ENCODE measurements at places on chromosomes 5 and 9. TPM values are rescaled to one million over a fixed set of nuclear protein-coding genes. Genes with fewer than 3 reads are reported as not detected.

DNA sequence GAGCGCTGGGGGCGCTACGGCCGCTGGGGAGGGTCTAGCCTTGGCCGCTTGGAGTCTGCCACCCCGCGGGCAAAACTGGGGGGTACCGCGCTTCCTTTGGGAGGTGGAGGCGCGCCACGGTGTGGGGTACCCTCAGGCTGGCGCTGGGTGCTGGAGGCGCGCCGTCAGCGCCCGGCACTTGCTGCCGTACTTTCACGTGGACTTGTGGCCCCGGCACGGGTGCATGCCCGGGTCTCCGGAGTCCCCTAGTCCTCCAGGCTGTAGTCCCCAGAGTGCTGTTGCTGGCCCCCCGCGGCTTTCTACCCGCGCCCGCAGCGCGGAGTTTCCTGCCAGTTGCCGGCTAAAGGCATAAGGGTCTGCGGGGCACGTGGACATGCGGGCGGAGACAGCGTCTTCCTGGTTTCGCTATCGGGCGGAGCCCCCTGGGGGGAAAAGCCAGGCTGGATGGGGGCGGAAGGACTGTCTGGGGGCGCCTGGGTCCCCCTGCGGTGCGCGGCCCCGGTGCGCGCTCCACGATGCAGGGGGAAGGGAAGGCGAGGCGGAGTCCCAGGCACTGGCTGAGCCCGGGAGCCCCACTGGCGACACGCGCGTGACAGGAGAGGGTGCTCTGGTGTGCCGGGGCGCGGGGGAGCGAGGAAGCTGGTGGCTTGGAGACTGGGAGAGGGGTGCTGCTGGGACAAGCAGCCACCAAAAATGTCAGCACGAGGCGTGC, 666 bp downstream of the PPARGC1B start:
- peak; percentile 18 for DNase-seq

GRCh38 chr9:131237931-131238401, 38.3 kb downstream of the FAM78A start:
- DNase-seq, result peak; percentile 53

The CYLC2 gene
- total RNA-seq, result not detected

The FYB1 gene
- total RNA-seq, result 0.04 TPM

The SPINK4 gene
- 4.5 TPM for total RNA-seq

DNA sequence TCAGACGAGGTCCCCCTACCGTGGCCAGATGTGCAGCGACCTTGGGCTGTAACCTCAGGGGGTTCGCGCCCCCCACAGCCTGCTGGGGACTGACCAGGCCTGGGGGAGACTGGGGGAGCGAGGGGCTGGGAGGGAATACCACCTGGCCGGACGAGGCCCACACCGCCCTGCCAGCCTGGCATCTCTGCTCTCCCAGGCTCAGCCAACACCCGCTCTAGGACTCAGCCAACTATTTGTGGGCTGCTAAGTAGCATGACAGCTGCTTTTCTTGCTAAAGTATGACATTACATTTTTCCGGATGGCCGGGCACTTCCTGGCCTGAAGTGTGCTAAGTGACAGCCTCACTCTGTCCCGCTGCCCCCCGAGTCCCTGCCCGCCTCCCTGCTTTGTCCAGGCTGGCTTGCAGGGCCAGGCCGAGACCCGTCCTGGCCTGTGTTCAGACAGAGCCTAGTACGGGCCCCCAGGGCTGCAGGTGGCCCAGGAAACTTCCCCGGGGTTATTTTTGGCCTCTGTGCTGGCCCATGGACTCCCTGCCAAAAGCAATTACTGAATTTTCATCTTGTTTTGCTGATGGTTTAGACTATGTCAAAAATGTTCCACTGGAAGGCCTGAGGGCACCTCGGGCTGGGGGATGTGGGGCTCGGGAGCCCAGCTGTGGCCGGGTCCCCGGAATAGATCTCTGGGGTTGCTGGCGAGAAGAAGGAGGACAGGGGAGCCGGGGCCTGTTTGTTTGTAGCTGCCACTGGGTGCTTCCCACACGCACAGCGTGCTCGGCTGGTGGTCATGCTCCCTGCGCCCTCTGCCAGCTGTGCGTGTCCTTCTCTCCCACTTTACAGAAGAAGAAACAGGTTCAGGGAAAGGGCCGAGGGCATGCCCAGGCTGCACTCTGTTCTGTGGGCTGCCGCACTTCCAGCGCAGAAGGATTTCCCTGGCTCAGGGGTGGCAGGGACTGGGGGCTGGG, 13.4 kb upstream of the SLC2A6 start:
- DNase-seq, result peak; percentile 73

GRCh38 chr9:18384066-18384465, 89.9 kb upstream of the ADAMTSL1 start:
- DNase-seq, result no peak

The LSM11 gene
- 2.4 TPM for total RNA-seq

The TLE4 gene
- 32.1 TPM for total RNA-seq

- DNase-seq, result no peak
Observed at GRCh38 chr9:2800394-2801179, 43.3 kb downstream of the PUM3 start.

The REEP2 gene
- total RNA-seq, result 2.1 TPM

DNA sequence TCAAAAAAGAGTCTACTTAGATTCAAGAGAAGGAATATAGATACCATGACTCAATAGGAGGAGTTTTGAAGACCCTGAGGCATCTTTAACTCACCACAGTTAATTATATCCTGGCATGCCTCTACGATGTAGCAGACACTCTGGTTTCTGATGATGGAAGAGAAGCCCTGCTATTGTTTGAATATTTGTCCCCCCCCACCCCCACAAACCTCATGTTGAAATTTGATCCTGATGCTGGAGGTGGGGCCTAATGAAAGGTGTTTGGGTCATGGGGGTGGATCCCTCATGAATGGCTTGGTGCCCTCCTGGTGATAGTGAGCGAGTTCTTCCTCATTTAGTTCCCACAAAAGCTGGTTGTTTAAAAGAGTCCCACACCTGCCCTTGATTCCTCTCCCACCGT, 147.9 kb upstream of the TBCA start:
- no peak for DNase-seq

The CCDC180 gene
- total RNA-seq, result 0.14 TPM

DNA sequence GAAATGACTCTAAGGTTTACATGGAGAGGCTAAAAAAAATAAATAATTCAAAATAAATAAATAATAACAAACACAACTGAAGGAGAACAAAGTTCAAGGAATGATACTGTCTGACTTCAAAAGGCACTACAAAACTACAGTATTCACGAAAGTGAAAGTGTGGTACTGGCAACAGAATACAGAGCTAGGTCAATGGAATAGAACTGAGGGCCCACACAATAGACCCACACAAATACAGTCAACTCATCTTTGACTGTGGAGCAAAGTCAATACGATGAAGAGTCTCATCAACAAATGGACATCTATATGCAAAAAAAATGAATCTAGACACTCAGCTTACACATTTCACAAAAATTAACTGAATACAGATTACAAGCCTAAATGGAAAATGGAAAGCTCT, 75.3 kb downstream of the FBXW11 start:
- no peak for DNase-seq

- DNase-seq, result no peak
Observed at GRCh38 chr9:106174346-106174745, 480.0 kb downstream of the TMEM38B start.

GRCh38 chr5:172276214-172276613, 7.3 kb downstream of the UBTD2 start:
- DNase-seq, result peak; percentile 69

DNA sequence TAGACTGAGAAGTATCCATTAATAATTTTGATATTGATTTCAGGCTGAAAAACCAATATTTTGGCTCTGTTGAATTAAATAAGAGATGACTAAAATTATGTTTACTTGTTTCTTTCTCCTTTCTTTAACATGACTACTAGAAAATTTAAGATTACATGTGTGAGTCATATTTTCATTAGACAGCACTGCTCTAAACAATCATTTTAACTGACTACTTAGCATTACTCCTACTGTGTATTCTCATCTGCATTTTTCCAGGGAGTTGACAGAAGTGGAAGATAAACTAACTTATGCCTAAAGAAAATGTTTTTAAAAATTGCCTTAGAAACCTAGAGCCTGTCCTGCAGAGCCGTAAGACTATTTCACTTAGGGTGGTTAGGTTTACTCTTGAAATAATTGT, 29.1 kb downstream of the TNC start:
- DNase-seq, result no peak

GRCh38 chr5:50655067-50655809, 11.2 kb upstream of the PARP8 start:
- no peak for DNase-seq

GRCh38 chr5:156934450-156935211, 28.4 kb downstream of the TIMD4 start:
- no peak for DNase-seq

The SLC38A9 gene
- total RNA-seq, result 17.9 TPM

The OLFM1 gene
- 34.9 TPM for total RNA-seq

GRCh38 chr5:160923411-160923810, 71.4 kb upstream of the ATP10B start:
- no peak for DNase-seq

The TMEM215 gene
- not detected for total RNA-seq

GRCh38 chr5:159854916-159855315, 61.4 kb upstream of the ADRA1B start:
- DNase-seq, result no peak

DNA sequence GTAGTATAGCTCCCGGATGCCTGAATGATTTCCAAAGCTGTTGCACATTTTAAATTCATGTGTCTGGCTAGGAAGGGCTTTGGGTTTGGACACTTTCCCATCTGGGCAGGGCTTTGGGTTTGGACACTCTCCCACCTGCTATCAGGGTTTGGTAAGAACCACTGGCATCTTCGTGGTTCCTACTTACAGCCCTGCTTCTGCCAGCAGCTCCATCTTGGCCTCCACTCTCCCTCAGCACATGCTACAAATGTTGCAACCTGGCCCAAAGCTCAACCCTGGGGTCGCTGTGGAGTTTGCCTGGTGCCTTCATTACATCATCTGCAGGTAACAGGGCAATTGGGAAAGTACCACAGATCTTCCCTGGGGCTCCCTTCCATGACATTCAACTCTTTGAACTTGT, 3.5 kb downstream of the TMCO6 start:
- no peak for DNase-seq

The SLC31A2 gene
- 9.8 TPM for total RNA-seq

DNA sequence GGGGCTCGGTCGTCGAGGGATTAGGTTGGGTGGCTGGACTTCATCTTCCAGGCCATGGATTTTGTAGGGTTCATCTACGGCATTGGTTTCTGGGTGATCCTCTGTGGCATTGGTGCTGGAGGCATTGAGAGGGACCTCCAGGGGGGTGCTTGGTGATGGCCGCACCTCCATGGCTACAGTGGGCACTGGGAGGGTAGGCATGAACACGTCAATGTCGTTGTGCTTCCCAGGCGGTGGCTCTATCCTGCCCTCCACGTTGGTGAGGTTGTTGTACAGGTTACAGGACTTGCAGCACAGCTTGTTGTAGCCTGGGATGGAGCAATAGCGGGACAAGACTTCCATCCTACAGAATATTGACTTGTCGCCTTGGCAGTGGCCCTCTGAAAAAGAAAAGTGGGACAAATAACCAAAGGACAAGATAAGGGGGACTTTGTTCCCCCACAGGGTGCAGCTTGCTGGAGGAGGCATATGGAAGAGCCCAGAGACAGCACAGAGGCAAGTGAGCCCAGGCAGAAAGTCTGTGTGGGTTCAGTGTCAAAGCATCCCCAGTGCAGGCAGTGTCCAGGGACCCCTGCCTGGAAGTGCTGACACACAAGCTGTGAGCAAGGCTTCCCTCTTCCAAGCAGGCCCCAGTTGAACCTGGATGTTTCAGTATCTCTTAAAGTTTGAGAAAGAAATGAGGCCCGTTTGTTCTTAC, 53.9 kb downstream of the ZNF354C start:
- DNase-seq, result no peak

DNA sequence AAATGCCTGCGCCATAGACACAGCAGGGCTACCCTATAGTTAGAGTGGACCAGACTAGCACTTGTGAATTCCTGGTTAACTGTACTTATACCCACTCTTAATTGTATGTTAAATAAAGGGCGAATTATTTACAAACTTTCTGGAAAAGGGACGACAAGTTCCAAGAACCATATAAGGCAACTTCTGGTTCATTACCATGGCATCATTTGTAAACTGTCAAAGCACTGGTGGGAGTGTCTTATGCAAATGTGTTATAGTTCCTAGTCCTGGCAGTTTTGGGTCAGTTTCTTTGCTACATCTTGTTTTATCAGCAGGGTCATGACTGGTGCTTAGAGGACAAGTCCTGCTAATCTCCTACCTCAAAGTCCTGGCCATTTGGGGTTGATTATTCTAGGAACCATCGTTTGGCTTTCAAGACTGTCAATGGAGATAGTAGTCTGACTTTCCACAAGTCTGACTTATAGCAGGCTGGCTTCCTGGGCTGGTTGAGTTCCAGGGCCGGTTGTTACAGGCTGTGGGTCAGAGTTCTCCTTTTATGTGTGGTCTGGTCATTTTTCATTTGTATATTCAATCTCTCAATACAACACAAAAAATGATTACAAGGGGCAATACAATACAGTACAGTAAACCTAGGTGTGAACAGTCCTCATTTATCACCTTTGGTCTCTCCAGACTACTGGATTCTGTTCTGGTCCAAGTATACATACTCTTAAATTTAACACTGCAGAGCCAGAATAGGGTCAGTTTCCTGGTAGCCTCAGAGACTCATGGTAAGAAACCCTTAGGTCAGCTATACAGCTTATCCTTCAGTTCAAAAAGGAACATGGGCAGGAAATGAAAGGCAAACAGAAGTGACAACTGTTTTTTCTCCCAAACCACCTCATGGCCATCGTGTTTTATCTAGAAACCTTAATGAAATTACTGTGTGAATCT, 8.3 kb upstream of the CFAP95 start:
- no peak for DNase-seq

The KLF4 gene
- 3.1 TPM for total RNA-seq

DNA sequence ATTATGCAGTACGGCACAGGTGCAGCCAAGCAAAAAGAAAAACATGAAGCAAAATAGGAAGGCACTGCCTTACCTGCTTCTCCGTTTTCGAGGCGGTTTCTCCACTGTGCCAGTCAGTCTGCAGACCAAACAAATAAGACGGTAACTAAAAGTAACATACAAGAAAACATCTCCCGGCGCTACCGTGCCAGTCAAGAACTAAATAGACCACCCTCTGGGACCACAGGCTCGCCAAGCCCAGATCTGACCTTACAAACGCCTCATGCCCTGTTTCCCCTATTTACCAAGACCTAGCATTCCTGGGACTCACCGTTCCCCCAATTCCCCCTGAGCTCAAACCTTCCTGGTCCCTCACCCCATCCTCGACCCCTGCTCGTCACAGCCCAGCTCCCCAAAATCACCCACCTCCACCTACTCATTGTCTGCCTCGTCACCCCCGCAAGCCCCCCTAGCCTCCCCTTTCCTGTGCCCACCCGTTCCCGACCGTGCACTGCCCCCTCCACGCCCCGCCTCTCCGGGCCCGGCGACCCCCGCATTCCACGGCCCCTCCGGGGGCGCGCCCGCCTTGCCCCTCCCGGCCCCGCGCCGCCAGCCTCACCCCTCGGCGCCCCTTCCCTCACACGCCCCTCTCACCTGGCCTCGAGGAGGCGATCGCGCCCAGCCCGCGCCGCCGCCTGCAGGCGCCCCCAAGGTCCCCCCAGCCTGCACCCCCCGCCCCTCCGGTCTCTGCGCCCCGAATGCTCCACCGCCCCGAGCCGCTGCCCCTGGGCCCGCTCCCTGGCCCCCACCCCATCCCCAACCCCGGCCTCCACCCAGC, 560 bp downstream of the SCAI start:
- no peak for DNase-seq

GRCh38 chr9:777978-778377, 63.5 kb upstream of the DMRT1 start:
- no peak for DNase-seq
